ENCODE measurements at places on chromosomes 6 and 20.
A peak's percentile ranks its signal among the peaks of the same experiment; 100 is the strongest.

- DNase-seq = no peak
These were observed 677 bp downstream of the PXMP4 start for GRCh38 chr20:33719277-33719988.

DNA sequence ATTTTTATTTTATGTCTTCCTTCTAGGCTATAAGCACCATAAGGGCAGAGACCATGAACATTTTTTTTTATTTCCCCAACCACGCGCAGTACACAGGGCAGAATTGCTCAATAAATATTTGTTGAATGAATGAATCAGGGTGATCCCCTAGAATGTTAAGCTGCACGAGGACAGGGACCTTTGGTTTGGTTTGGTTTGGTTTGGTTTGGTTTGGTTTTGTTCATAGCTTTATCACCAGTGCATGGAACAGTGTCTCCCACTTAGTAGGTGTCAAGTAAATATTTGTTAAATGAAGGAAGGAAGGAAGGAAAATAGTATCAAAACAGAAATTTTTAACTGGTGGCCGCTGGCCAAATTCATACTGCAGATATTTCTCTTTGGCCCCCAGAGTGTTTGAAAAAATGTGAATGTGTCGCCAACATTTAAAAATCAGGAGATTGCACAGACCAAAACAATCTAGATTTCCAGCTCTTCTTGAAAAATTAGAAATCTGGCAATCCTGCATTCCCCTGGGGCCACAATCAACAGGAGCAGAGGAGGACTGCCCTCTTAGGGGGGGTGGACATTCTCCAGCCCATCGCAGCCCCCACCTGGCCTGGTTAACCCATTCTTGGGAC lies 205.3 kb downstream of the EYA2 start:
- no peak for DNase-seq

GRCh38 chr6:147684906-147685305 lies 176.4 kb downstream of the SAMD5 start:
- no peak for DNase-seq

DNA sequence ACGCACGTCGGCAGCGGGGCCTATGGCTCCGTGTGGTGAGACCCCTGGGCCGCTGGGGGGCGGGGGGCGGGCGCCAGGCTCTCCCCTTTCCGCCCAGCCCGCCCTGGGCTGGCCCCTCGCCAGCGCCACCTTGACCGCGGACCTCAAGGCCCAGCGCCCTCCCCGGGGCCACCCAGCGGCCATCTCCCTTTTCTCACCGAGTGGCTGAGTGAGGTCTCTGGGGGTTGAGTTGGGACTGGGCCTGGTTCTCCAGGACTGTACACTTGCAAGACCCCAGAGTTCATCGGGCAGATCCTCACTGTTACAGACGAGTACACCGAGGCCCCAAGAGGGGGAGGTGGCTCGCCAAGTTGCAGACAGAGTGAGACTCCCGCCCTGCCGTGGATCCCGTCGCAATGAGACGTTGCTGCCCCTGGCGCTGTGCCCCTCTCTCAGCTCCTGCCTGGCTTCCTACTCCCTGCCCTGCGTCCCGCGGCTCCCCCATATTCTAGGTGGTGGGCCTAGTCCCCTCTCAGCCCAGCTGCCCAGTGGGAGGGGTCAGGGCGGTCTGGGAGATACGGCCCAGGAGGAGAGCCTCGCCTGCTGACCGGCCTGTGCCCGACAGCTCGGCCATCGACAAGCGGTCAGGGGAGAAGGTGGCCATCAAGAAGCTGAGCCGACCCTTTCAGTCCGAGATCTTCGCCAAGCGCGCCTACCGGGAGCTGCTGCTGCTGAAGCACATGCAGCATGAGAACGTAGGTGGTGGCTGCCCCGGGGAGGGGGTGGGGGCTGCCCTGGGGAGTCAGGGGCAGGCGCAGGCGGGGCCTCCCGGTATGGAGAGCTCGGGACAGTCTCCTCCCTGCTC lies 576 bp downstream of the MAPK13 start:
- DNase-seq = peak; percentile 24

GRCh38 chr20:2804041-2804828 lies 3.8 kb upstream of the CPXM1 start:
- no peak for DNase-seq

DNA sequence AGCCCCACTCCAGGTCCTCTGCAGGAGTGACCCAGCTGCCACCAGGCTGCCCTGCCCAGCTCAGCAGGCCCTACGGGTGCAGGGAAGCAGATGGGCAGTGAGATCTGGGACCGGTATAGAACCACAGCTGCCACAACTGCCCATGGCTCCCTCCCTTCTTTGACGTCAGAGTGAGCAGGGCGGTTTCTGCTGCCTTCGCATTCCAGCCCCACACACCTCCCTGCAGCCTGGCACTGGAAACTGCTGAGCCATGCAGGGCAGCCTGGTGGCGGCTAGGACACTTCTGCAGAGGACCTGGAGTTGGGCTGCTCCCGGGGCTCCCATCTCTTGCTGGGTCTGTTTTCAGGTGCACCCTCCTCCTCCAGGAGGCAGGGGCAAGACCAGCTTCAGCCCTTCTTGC lies 101.6 kb upstream of the CD93 start:
- peak; percentile 33 for DNase-seq

GRCh38 chr6:46014046-46014445 lies 1.6 kb downstream of the CLIC5 start:
- DNase-seq = no peak

DNA sequence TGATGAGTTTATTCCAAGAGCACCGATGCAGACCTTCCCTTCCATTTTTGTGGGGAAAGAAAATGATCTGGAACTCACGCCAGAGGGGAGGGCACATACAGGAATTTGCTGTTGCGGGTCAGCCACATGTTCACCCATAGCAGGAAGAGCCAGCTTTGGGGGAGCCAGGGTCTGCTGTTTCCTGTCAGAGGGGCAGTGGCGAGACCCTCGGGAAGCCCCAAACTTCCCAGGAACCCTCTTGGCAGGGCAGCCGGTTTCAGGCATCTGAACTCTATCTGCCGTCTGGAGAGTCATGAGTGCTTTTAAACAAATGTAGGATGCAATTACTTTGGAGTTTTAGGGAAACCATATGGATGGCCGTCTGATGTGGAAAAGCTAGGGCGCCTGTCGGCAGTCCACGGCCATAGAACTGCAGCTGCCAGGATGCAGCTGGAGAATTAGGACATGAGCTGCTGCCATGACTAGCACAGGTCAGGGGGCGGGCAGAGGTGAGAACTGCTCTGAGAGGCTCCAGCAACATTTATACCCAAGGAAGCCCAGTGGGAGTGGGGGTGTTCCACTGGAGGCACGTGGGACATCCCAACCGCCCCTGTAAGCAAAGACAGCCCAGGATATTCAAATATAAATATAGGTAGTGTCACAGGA lies 14.8 kb upstream of the SERPINB9 start:
- no peak for DNase-seq

GRCh38 chr20:38934530-38934929 lies 8.3 kb downstream of the FAM83D start:
- DNase-seq = peak; percentile 76

DNA sequence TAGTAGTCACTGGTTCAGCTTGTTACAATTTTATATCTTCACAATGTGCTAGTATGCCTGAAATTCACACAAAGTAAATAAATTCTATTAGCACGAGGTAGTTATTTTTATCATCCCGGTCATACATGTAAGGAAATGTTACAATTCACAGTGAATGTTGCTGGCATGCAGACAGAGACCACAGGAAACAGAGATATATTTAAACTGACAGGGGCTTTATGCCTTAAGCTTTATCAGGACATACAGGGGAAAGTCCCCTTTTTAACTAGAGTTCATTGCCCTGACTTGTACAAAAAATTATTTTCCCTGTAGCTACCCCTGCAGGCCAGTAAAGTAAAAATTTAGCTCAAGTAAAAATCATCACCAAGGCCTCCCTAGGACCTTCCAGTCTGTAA lies 712.0 kb upstream of the NRSN1 start:
- peak; percentile 63 for DNase-seq

All from epithelial cell of esophagus (primary cell).